Kidney epithelial cell (primary cell): ENCODE measurements at places on chromosomes 12 and 14. TPM values are rescaled to one million over a fixed set of nuclear protein-coding genes. Genes with fewer than 3 reads are reported as not detected.

DNA sequence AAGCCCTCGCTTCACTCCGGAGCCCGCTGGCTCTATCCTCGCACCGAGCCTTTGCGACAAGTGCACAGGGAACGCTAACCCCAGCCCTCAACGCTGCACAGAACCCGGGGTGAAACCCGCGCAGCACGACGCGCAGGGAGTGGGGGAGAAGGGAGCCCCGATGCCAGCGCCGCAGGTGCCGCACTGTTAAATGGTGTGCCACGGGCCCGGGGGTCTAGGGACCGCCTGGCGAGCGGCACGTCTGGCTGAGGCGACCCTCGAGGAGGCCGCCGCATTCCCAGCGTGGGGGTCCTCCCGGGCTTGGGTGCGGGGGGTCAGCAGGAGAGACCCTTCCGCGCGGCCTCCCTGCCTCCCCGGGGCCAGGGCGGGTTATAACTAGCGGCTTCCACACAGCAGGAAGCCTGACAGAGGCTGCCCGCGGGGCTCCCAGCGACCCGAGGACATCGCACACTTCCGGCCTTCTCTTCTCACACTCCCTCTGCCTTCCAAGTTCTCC, 23.8 kb upstream of the LRTM2 start:
- DNase-seq, result no peak

GRCh38 chr12:97275728-97276590, 186.6 kb upstream of the RMST start:
- no peak for DNase-seq

DNA sequence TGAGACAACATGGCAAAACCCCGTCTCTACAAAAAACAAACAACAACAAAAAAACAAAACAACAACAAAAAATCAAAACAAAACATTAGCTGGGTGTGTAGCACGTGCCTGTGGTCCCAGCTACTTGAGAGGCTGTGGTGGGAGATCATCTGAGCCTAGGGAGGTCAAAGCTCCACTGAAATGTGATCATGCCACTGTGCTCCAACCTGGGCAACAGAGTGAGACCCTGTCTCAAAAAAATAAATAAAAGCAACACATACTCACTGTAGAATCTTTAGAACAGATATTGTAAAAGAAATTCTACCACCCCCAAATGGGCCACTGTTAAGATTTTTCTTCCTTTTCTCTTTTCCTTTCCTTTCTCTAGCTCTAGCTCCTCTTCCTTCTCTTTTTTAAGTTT, 26.3 kb downstream of the SLC38A1 start:
- DNase-seq, result no peak

Gene SERPINA10
- total RNA-seq, result not detected in 2 replicates
